ENCODE measurements at places on chromosomes 13 and 19. TPM values are rescaled to one million over a fixed set of nuclear protein-coding genes. Genes with fewer than 3 reads are reported as not detected.

DNA sequence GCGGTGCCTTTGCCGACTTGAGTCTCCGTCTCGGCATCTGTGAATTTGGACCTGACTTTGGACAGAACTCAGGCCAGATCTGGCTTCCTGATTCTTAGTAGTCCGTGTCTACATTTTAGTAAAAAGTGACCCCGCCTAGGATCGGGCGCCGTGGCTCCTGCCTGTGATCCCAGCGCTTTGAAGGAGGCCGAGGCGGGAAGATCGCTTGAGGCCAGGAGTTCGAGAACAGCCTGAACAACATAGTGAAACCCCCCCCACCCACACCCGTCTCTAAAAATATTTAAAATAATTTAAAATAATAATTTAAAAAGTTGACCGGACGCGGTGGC lies 849 bp upstream of the TCF3 start:
- DNase-seq = no peak

- peak; percentile 84 for DNase-seq
Measured at GRCh38 chr13:101751488-101751887, 299.0 kb downstream of the ITGBL1 start.

DNA sequence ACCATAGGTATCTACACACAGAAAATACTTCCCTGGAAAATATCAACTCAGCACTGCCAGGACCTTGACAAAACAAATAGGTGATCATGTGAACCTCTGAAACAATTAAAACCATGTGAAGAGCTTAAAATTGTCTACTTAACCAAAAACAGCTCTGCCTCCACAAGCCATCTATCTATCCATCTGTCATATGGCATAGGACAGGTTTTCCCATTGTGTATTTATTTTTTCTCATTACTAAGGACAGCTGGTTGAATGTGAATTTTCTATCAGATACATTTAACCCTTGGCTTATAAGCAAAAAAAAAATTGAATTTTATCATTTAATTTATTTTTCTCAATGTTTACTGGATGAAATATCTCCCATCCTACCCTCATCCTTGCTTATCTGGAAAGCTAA lies 279.5 kb downstream of the PCDH9 start:
- no peak for DNase-seq

DNA sequence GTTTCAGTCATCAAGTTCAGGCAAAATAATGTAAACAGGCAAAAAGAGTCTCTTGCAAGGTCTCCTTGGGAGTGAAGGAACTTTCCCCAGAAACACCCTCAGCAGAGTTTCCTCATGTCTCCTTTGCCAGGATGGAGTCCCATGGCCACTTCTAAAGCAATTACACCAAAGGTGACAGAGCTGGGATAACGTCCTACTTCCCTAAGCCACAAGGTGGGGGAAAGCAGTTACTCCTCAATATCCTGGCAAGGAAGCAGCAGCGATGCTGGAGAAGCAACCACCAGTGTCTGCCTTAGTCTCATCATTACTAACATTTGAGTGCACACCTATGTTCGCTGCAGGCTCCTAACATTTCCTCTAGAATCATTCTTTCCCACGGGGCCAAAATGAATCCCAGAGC lies 88.6 kb downstream of the UBL3 start:
- no peak for DNase-seq

- no peak for DNase-seq
Measured at GRCh38 chr13:67771106-67771505, 541.0 kb upstream of the PCDH9 start.

DNA sequence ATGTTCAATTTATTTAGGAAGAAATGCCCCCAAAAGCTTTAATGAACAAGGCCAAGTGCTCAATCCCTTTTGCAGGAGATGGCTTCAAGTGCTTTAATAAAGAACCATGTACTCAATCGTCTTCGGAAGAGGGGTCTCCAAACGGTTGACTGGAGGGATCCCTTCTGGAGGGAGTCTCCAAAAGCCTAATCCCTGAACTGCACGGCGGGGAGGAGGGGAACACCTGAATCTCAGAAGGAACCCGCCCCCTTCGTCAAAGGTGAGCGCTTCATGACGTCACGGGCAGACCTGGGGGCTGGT lies 505 bp downstream of the PAF1 start:
- DNase-seq = no peak

DNA sequence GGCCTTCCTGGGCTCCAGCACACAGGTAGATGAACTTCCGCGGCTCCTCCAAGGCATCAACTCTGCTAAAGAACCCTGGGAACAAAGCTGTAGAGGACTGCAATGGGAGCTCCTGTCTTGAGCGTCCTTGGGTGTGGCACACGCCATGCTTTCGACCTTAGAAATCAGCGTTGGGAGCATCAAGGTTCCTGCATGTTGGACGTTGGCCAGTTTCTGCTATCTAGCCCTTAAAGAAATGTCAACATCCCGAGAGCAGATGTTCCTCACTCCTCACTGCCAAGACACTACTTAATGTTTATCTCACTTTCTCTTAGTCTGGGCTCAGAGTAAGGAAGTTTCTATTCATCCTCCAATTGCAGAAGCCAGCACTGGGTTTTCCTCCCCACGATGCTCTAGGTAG lies 70.6 kb upstream of the MEDAG start:
- DNase-seq = no peak

GRCh38 chr19:41373993-41374392 lies 2.3 kb upstream of the TMEM91 start:
- DNase-seq = peak; percentile 87

- no peak for DNase-seq
Measured at GRCh38 chr13:50070186-50070585, 54.9 kb downstream of the KCNRG start.

DNA sequence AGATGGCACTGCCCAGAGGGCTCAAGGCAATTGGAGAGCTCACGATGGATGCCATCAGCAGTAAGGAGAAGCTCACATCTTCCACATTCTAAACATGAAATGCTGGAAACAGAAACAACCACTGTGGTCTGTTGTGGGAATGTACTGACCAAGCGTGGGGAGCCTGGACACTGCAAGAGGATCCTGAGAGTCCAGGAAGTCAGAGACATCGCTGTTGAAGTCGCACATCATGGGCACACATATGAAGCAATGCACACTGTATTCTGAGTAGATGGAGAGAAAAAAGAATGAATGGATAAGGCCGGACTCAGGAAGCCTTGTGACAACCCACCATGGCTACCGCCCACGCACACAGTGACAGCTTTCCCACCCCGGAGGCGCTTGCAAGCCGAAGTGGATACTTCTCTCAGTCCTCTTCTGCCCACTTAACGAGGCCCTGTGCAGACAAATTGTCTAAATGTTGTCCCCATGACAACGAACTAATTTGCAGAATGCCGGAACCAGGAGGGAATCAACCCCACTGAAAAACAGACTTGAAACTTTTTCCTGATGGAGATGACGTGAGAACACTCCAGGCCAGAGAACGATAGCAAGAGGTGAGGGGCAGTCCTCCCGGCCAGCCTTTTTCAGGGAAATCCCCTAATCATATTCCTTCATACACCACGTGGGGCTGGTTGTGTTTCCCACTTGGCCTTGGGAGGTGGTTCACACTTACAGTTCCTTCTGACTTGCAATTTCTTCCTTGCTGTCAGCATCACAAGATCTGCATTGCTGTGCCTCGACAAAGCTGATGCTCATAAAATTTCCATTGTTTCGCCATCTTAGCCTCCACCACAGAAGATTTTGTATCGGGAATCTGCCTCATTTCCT lies 109.6 kb upstream of the SERP2 start:
- no peak for DNase-seq

GRCh38 chr19:29953352-29954247 lies 11.6 kb downstream of the URI1 start:
- no peak for DNase-seq

DNA sequence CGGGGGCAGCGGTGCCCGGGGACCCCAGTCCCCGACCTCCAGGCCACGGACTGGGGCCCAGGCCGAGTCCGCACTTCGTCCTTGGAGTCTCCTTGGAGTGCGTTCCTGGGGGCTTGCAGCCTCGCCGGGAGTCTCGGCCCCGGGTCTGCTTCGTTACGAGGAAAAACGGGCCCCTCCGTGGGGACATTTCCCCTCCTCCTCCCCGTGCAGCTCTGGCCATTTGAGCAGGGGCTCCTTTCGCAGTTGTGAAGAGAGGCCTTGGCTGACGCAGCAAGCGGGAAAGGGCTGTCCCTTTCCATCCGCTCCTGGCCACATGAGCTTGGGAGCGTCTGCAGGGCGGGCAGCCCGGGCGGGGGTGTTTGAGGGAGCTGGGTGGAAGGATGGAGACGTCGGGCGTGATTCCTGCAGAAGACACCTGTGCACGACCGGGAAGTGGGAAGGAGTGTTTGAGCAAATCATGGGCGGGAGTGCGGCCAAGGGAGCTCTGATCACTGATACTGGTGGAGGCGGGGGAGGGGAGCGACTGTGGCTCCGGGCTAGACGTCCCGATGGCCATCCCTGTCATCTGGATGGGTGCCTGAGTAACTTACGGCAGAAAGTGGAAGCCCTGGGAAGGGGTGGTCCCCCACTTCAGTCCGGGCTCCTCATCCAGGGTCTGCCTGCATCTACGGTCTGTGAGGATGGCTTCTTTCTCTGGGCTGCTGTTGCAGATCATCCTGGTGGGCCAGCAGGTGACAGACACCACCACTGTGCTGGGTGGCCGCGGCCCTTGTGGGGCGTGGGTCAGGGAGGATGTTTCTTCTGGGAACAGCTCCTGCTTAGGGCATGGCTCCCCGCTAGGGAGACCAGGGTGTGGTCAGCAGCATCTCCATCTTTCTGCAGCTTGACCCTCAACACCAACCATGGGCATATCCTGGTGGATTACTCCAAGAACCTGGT lies 736 bp downstream of the GPI start:
- DNase-seq = peak; percentile 47

- DNase-seq = peak; percentile 40
Measured at GRCh38 chr13:34620074-34620850, 321.8 kb upstream of the NBEA start.

DNA sequence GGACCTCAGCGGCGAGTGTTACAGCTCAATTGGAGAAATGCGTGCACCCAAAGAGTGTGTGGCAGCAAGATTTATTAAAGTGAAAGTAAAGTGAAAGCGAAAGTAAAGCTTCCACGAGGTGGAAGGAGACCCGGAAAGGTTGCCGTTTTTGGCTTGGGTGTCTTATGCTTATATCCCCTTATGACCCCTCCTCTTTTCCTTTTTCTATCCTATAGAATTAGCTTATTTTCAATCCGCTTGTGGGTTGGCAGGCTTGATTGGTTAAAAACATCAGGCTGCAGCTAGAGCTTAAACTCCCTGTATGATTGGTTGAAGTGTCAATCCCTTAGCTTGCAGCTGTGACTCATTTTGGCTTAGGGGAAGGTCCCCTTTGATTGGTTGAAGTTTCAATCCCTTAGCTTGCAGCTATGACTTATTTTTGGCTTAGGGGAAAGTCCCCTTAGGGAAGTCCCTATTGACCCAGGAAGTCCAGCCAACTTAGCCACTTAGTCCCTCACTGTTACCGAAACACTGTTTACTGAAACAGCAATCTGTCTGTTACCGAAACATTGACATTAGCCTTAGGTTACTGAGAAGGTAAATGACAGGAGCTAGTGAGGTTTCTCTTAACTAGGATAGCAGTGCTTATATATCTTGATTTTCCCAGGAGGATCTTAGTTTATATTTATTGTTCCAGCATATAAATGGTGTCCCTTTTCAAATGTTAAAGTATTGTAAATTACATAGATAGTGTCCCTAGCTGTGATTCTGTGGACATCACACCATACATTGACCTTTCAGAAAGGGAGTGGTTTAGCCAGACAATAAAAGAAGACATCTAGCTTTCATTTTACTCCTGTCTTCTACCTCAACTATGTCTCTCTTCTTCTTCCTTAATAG lies 575.8 kb downstream of the DACH1 start:
- DNase-seq = peak; percentile 75

- no peak for DNase-seq
Measured at GRCh38 chr13:47672245-47673008, 328.6 kb downstream of the SUCLA2 start.

- peak; percentile 66 for DNase-seq
Measured at GRCh38 chr13:75749407-75749806, 113.3 kb downstream of the LMO7 start.

DNA sequence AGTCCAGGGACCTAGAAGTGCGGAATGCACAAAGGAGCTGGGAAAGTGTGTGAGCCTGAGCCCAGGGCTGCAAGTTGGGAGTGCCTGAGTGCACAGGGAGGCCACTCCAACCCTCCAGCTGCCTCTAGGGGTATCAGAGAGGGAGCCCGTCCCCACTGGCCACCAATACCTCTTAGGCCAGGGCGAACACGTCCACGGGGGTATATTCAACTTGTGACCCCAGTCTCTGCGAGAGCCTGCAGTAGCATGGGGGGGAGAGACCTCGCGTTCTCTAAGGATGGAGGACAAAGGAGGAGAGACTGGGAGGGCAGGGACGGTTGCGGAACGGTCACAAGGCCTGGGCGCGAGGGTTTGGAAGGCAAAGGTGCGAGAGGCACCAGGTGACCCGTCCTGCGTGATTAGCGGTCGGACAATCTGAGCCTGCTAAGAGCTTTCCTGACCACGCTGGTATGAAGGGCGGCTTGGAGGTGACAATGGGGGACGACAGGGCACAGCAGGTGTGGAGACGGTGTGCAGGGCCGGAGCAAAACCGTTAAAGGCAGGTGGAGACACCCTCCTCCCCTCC lies 676 bp downstream of the CD320 start:
- no peak for DNase-seq

GRCh38 chr13:100480676-100481075 lies 107.9 kb downstream of the GGACT start:
- no peak for DNase-seq

DNA sequence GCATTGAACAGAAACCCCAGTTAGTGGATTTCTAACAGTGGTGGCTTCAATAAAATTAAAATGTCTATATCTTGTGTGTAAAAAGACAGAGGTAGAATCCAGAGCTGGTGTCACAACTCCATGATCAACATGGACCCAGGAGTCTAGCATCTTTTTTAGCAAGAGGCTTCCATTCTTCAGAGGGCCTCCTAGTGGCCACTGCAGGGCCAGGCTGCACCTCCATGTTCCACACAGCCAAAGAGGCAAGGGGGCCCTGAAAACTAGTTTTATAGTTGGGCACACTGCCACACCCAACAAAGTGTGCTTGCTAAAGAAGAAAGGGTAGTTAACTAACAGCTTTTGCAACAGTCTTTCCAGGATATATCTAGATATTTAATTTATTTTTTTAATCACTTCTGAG lies 12.9 kb downstream of the N4BP2L1 start:
- DNase-seq = peak; percentile 9

DNA sequence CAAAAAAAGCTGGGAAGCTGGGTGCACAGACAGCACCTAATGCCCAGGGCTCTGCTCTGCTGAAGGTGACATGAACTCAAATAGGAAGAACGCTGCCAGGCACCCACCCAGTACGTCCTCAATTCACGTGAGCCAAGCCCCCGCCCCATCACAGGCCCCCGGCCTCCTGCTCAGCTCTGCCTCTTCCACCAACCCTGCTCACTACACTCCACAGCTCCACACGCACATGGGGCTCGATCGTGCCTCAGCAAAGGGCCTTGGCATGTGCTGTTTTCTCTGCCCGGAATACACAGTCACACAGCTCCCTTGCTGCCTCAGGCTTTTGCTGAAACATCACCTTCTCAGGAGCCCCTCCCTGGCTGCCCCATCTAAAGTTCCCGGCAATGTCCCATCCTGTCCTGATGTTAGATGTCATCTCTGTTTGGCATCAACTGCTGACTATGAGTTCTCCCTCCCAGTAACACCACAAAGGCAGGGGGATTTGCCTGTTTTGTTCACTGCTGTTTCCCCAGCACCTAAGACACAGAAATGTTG lies 2.3 kb downstream of the ATP13A1 start:
- DNase-seq = no peak

- DNase-seq = no peak
Measured at GRCh38 chr19:29823581-29824330, 12.0 kb downstream of the CCNE1 start.

The GPC6 gene
- 0.37 TPM for total RNA-seq

The ZNF415 gene
- 4.8 TPM for total RNA-seq

The ZNF626 gene
- total RNA-seq = 2.4 TPM

The MUC16 gene
- not detected for total RNA-seq

The DHDH gene
- not detected for total RNA-seq

The MEF2B gene
- 0.25 TPM for total RNA-seq

The MBD3L2B gene
- total RNA-seq = not detected

The GAPDHS gene
- not detected for total RNA-seq

Data from M059J (cell line).